ENCODE measurements at places on chromosomes 3 and 15.
A peak's percentile ranks its signal among the peaks of the same experiment; 100 is the strongest.

- DNase-seq: peak; percentile 8
These were observed 35.1 kb upstream of the EIF3J start for GRCh38 chr15:44501768-44502366.

DNA sequence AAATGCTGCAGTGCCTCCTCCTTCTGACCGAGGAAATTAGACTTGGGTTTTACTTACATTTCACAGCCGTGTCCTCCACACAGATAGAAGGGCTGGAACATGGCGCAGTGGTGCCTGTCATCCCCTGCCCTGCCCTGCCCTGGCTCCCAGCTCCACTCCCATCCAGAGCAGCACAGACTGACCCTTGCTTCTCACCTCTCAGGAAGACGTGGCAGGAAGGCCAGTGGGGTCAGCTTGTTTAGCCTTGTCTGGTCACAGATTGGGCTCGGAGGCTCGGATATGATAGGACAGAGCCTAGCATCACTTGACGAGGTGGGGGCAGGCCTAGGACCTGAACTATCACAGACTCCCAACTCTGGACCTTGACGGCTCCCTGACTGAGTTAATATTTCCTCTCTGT lies 88.5 kb downstream of the LINGO1 start:
- no peak for DNase-seq

- no peak for DNase-seq
These were observed 31.1 kb upstream of the RYR3 start for GRCh38 chr15:33279613-33280205.

DNA sequence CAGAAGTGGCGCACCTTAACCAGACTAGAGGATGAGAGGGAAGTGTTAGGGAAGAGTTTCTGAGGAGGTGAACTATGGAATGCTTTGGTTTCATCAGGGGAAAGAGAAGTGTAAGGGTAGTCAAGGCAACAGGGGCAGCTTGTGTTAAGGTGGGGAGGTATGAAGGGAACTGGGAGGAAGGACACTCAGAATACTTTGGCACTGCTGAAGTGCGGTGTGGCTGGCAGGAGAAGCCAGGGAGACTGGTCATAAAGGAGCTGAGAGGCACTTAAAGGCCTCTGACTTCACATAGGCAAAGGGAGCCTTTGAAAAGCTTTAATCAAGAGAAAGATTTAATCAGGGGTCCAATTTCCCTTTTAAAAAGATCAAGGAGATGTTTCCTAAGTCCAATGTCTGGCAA lies 129.0 kb downstream of the ERC2 start:
- DNase-seq: no peak

DNA sequence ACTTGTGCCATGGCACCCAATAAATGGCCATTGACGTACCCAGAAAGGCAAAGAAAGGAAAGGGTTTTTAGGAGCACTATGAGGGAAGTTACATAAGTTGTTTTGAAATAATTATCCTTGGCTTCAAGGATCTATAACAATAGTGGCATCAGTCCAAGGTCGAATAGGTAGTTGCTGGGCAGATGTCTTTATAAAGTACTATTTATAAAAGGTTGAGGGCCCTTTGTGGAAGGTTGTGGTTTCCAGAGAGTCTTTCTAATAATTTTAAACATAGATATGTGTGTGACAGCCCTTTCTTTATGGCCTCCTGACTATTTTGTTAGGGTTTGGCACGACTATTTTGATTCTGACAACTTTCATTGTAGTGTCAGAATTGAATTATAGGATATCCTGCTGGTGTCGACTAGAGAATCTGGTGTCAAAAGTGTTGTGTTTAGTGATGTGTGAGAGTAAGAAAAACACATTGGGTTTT lies 260.5 kb downstream of the PYDC2 start:
- DNase-seq: no peak

GRCh38 chr3:80767604-80768003 lies 993.8 kb downstream of the GBE1 start:
- DNase-seq: no peak

GRCh38 chr15:40796512-40796911 lies 10.4 kb upstream of the ZFYVE19 start:
- DNase-seq: no peak

GRCh38 chr3:190302212-190302867 lies 19.9 kb downstream of the CLDN1 start:
- DNase-seq: no peak

DNA sequence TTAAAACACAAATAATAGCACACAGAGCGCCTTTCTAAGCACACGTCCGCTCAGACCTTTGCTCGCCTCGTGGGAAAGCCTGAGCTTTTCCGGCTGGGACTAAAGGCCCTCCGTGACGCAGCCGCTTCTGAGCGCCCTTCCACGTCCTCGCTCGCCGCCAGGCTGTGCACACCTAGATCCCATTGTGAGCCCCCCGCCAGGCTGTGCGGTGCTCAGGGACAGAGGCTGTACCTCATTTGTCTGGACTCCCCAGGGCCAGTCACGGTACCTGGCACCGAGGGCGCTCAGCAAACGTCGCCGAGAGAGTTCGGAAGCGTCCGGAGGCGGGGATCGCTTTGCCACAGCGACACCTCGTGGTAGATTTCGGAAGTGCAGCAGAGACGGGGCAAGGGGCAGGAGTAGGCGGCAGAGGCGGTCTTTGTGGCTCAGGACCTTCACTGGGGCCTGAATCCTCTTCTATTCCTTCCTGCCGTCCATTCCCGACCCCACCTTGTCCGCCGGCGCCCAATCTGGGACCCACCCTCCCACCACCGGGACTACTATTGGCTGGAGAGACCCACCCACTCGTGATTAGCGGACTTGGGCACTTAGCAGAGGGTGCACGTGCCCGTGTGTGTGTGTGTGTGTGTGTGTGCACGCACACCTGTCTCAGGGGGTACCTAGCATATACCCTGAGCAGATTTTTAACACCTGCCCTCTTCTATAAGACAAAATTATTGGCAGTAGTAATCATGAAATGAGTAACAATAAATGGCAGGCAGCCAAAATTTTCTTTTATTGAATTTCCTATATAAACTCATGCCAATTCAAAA lies 65.6 kb downstream of the RHCG start:
- DNase-seq: peak; percentile 88

GRCh38 chr3:42735019-42735418 lies 32.4 kb upstream of the HHATL start:
- no peak for DNase-seq

- DNase-seq: no peak
These were observed 86.9 kb upstream of the UBE2E2 start for GRCh38 chr3:23116081-23116837.

DNA sequence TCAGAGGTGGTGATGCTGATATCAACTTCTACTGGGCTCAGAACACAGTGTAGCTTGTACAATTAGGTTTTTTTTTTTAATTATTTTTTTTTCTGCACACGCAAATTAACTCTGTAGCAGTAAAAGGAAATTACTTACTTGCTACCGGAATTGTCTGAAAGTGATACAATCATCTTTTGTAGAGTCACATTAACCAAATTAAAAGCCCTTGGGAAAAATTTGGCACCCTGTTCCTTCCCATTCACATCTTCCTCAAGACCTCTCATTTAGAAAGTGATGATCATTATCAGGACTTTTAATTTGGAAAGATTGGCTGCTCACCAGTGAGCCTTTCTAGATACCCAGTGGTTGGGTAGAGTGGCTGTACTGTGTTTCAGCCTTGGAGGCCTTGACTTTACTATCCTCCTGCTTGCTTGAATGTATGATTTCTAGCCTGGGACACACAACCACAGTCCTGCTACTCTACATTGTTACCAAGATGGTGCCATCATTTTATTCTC lies 158.3 kb downstream of the ECT2 start:
- DNase-seq: no peak

DNA sequence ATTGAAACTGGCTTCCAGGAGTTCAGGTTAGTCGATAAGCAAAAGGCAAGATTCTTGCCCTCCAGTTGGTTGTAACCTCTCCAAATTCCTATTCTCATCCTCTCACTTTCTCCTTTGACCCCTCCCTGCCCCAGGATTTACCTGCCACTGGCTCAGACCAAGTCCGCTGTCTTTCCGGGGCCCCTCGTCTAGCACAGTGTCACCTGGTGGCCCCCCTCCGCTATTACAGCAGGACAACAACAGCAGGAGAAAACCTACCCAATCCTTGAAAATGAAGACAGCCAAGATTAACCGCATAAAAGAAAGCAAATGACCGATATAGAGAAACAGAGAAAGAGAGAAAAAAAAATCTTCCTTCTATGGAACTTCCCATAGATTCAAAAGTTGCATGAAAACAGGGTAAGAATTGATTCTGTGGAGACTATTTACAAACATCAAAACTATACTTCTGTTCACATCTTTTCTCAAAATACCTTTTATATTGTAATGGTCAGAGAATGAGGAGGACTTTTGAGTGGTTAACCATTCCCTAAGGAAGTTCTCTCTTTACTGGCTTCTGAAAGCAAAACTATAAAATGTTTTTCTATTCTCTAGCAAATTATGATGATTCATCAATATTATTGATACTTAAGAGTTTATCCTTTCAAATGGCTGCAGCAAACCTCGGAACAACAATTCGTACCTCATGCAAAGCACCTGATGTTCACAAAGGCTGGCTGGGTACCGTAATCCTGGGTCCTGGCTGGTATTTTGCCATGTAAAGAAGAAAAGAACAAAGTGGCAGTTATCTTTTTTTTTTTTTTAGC lies 10.0 kb upstream of the ST8SIA2 start:
- peak; percentile 69 for DNase-seq

GRCh38 chr15:70096215-70097062 lies 1.3 kb downstream of the TLE3 start:
- DNase-seq: peak; percentile 76

DNA sequence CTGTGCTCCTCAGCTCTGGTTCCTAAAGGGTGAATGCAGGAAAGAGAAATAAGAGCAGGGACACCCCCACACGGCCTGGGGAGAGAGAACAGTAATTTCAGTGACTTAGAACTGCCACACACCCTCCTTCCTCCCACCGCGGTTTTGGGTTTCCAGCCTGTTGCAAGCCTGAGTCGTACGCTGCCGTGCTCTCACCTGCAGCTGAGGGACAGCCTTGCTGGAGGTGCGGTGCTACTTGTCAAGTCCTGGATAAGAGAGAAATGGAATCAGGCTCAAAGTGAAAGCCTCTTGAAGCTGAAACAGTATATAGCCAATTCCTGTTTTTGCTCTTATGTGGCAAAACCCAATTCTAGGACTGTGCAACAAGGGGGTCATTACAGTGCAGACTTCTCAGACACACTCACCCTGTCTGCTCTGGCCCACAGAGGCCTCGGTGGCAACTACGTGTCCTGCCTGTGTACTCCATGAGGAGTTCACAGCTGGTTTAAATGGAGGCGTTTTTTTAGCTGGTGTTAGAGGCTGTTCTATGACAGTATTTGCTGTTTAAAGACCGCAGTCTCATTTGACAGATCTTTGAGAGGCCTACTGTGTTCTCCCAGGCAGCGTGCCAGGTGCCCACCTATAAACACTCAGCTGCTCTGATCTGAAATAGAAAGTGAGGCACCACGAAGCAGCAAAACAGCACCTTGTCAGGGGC lies 42.9 kb downstream of the TBC1D2B start:
- DNase-seq: no peak

- DNase-seq: peak; percentile 20
These were observed 148.1 kb downstream of the NEK11 start for GRCh38 chr3:131174752-131175151.

GRCh38 chr3:190404715-190405114 lies 16.8 kb downstream of the CLDN16 start:
- no peak for DNase-seq

DNA sequence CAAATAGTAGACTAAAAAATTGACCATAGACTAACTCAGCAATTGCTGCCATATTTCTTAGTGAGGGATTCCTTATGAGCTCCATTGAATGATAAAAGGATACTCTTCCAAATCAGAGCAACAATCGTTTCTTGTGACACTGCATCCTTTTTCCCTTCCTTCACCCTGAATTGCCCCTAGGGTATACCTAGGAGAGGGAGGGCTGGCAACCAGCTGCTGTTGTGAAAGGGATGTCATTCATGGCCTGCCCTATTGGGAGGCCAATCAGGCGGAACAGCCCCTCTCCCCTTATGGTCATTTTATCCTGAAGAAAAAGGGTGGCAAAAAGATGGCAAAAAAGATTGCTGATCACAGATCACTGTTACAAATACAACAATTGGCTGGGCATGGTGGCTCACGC lies 26.3 kb downstream of the B3GNT5 start:
- no peak for DNase-seq

GRCh38 chr3:156491192-156491591 lies 63.7 kb downstream of the SSR3 start:
- DNase-seq: no peak

DNA sequence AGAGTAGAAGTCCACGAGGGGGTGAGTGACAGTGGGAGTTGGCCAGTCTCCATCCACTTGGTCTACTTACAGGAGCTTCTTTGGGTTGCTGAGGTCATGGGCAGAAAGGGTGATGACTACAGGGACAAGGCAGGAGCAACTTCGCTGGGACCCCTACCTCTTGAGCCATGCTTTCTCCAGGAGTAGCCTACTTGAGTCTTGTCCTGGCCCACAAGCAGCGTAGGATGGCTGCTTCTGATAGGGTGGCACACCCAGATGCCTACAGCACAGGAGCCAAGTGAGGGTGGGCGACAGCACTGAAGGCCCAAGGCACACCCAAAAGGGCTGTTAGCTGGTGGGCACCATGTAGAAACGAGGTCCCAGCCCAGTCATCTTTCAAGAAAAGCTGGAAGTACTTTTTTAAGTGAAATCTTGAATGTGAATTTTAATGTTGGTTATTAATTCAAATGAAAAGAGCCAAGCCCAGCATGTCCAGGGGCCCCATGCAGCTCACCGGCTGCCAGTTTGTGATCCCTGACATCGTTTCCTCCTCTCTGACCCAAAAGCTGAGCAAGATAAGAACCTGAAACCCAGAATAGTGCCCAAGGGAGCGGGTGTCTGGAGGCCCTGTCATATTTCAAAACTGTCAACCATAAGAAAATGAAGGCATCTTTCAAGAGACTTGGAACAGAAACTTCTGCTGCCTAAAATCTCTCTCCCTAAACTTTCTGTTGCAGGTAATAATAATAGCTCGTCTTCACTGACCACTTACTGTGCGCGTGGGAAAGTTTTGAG lies 2.2 kb upstream of the CPEB1 start:
- peak; percentile 13 for DNase-seq

GRCh38 chr3:185151964-185152409 lies 873 bp downstream of the C3orf70 start:
- DNase-seq: no peak

DNA sequence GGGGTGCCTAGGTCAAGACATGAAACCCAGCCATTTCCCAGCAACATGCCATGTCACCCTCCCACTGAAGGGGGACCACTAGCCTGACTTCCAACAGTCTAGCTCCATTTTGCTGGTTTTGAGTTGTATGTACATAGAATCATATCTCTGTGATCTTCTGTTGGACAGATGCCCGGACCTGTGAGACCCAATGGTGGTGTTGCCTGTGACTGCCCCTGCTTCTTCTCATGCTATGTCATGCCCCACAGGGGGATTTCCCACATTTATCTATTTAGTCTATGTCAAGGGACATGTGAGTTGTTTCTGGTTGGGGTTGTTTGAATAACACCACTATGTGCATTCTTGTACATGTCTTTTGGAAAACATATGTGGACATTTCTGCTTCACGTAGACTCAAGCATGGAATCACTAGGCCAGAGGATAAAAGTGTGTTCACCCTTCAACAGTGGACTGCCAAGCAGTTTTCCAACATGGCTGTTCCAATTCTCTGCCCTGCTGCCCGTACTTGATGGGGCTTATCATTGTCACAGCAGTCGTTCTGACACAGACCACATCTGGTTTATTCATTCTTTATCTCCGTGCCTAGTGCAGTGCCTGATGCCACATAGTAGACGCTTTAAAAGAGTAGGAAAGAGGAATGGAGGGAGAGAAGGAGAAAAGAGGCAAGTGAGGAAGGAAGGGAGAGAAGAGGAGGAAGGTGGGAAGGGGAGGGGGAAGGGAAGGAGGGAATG lies 114.4 kb downstream of the TPRA1 start:
- no peak for DNase-seq
